Fibroblast of skin of left quadriceps (primary cell): ENCODE measurements at places on chromosomes 5 and 9.

- peak; percentile 3 for DNase-seq
Observed at GRCh38 chr5:129945774-129946270, 41.6 kb downstream of the CHSY3 start.

DNA sequence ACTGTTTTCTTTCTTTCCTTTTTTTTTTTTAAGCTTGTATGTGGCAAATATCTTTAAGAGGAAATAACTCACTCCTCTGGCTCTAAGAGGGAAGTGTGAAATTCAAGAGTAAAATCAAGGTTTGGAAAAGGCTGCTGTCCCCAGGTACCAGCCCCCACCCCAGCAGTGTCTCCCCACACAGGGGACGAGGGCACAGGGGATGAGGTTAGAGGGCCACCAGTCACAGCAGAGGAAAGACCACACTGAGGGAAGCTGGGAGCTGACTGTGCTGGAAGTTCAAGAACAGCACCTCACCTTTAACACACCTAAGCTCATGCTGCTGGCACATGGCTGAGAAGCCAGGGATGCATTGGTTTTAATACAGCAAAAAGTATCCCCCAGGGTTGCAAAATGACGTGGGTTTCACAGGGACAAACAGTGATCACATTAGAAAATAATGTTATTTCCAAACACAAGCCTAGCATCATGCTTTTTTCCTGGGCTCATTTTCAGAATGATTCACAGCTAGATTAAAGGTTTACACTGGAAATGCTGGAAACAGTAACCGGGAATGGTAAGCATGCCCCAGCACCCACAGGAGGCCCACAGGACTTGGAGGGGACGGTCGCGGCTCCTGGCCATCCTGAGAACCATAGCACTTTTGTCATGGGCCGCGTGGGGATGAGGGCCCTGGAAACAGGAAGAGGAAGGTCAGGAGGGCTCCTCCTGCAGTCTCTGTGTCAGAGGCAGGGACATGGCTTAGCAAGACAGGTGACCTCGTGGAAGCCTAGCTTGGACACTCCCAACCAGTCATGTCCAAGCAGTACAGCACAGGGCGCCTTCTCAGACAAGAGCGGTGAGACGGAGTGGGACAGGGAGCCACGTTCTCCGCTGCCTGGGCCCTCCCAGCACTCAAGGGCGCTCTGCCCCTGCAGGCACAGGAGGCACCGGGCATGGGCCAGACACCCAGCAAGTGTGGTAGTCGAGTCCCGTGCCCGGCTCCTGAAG is 6.9 kb downstream of the LPCAT1 start:
- peak; percentile 9 for DNase-seq

DNA sequence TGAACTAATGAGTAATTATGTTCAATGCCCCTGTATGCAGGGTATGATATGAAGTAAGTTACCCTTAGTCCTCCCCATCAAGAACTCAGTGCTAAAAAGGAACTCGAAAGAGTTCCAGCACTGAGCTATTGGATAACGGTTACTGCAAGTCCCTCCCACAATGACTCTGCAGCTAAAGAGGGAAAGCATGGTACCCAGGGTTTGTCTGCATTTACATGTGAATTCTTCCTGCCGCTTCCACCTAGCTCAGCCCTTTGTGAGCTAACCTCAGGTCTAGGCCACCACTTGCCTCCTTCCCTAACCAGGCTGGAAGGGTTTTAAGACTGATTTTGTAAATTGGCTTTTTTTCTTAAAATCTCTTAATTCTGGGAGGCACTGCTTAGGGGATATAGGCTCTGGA is 376.8 kb downstream of the EBF1 start:
- no peak for DNase-seq

GRCh38 chr5:54823006-54823405 is 162.4 kb downstream of the ESM1 start:
- no peak for DNase-seq

- DNase-seq: no peak
Observed at GRCh38 chr9:27766073-27766835, 193.0 kb upstream of the C9orf72 start.

GRCh38 chr5:111892949-111893348 is 136.0 kb upstream of the NREP start:
- DNase-seq: no peak

DNA sequence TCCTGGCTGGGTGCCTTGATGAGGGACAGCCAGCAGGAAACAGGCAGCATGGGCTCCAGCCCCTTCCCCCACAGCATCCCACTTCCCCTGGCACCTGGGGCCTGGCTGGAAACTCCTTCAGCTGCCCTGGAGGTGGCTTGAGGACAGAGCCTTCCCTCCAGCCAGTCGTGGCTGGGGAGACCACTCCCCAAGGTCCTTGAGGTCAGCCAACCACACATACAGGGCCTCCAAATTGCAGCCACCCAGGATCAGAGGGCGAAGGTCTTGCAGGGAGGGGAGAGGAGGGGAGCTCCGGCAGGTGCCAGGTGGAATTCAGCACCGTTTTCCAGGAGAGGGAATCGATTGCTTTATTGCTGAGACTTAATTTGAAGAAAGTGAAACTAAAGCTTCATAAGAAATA is 280.4 kb downstream of the PBX3 start:
- DNase-seq: no peak

DNA sequence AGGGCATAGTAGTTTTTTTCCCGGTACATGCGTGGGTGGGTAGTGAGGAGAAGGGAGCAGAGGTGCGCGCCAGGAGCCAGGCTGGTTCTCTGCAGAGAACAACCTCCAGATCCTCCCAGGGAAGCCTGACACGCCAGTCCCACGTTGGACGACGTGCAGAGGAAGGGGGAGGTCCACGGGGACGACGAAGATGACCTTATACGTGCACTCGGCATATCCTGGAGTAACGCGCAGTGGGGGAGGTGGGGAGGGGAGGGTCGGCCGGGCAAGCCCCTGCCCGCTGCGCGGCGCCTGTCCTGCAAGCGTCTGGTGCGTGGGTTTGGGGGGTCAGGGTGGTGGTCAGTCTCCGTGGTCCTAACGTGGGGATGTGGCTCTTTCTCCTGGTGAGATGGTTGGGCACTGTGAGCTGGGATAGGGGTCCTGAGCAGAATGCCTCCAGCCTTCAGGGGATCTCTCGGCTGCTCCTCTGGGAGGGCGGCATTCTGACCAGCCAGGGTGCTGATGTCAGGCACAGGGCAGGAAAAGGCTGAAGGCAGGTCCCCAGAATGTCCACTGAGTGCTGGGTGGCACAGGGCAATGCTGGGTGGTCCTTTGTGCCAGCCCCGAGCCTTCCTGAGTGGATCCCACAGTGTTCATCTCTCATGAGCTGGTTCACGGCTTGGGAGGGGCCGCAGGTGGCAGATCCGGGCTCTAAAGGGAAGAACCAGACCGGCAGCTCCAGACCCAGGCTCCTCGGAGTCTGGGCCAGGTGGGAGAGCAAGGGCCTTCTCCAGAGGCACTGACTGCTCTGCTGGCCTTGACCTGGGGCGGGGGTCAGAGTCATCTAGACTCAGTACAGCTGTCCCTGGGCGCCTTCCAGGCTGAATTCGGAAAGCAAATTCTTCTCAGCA is 10.5 kb upstream of the SCGB3A1 start:
- no peak for DNase-seq

- DNase-seq: no peak
Observed at GRCh38 chr9:31071606-31072286, 1312.7 kb upstream of the ACO1 start.

- DNase-seq: no peak
Observed at GRCh38 chr5:91245871-91246270, 137.2 kb downstream of the ARRDC3 start.

DNA sequence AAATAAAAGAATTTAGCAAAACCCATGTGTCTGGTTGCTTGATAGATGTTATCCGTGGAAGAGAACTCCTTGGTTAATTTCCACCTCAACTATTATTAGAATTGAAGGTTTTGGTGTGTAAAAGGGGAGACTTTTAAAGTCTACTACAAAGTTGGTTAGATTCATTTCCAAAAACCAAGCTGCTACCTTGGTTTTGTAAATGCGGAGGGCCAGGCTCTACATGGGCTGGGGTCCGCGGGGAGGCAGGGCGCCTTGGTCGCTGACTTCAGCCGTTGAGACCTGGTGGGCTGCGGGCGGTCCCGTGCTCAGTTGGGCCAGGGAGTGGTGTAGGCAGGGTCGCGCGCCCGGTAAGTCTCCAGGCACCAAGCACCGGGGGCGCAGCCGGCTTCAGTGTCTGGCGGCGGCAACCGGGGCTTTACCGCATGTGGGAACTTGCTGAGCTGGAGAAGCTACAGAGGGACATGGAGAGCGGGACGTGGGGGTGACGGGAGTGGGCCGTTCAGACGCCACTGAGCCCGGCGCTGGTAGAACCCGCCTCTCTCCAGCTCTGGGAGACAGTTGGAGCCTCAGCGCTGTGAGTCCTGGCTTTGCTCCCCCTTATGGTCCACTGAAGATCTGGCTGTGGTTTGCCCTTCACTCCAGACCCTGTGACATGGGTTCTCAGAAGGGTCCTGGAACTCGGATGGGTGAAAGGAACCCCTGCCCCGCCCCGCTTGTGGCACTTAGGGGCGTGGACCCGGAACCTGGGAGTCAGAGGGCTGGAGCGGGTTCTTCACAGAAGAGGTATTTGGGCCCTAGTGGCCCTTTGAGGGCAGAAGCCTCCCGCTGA is 11.8 kb downstream of the NR2F1 start:
- DNase-seq: no peak

DNA sequence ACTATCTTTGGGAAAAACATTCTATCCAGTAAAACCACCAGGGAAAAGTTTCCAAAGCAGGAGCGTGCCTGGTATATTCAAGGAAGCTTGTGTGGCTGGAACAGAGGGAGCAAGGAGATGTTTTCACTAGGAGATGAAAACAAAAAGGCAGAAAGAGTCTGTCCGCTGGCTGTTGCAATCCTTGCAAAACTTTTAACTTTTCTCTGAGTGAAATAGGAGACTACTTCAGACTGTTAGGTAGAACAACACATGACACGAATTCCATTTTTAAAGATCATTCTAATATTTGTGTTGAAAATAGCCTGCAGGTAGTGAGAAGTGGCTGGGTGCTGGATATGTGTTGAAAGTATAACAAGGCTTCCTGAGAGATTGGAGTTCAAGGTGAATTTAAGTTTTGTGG is 69.5 kb downstream of the PRR16 start:
- DNase-seq: no peak

DNA sequence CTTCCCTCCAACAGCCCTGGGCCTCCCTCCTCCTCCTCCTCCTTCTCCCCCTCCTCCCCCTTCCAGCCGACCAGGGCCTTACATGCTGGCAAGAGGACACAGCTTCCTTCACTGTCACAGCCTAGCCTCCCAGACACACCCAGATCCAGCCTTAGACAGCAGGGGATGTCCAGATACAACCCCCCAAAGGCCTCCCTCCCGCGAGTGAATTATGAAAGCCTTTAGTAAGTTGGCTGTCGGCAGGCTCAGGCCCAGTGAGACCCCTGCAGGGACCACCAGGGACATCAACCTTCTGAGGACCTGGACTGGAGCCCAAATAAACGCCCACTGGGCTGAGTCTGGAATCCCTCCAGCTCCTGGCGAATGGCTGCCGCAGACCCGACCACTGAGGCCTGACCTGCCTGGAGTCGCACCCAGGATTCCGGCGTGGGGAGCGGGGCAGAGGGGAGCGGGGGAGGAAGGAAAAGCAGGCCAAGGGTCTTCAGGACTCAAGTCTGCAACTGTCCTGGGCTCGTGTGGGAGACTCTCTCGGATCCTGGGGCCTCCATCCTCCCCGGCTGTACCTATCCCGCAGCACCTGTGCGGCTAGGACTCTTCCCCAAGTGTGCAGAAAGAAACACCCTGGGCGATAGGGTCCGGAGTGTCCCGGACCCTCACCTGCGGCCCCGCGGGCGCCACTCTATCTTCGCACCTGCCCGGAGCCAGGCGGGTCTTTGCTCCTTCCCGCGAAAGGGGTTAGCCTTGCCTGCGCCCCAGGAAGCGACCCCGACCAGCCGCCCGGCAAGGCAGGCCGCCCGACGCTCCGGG is 705 bp downstream of the SEPTIN8 start:
- no peak for DNase-seq

- no peak for DNase-seq
Observed at GRCh38 chr5:77168879-77169244, 41.6 kb upstream of the PDE8B start.

DNA sequence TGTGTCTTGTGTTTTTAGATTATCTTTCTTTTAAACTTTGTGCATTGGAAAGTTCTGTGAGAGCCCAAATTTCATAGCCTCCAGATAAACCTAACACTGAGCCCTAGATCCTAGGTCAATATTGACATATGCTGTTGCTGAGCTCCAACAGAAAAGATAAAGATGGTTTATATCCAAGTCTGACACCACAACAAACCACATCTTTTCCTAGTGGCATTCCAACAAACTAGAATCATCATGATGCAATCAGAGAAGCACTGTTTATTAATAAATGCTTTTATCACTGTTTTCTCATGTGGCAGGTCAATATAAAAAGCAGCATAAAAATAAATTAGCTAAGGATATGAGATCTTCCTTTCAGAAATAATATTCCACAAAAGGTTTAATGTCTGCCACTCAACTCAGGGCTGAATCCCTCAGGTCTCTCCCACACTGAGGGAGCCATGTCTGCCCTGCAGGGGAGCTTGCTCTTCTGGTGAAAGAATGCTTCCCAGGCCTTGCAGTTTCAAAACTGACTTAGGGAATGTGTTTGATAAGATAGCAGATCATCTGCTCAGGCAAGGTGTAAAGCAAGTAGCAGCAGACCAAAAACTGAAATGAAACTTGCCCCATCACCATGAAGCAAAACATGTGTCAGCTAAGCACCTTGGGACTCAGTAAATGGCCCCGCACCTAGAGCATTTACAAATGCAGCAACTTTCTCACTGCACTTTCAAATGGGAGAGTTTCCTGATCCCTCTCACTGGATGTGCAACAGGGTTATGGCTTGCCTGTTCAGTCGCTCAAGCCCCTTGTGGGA is 493.0 kb downstream of the AGTPBP1 start:
- peak; percentile 66 for DNase-seq

- DNase-seq: no peak
Observed at GRCh38 chr5:73686912-73687311, 60.9 kb downstream of the ARHGEF28 start.

GRCh38 chr5:146883511-146883910 is 5.0 kb upstream of the PPP2R2B start:
- no peak for DNase-seq

DNA sequence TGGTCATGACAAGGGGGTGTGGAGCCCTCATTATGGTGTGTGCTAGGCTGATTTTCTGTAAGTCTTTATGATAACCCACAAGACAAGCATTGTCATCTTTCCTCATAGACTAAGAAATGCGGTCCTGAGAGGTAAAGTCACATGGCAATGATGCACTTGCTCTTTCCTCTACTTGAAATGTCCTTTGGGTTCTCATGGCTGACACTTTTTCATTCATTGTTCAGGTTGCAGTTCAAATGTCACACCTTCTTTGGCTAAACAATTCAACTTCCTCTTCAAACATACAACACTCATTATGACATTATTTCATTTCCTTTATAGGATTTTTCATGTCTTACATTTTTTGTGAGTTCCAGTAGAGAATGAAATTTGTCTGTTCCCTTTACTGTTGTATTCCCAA is 323.6 kb upstream of the PRR16 start:
- DNase-seq: no peak

- DNase-seq: no peak
Observed at GRCh38 chr9:72256931-72257330, 107.7 kb downstream of the GDA start.

- no peak for DNase-seq
Observed at GRCh38 chr5:156974328-156974727, 11.3 kb upstream of the TIMD4 start.

GRCh38 chr9:691825-692400 is 149.6 kb upstream of the DMRT1 start:
- no peak for DNase-seq

- peak; percentile 96 for DNase-seq
Observed at GRCh38 chr5:78757269-78758053, 108.9 kb upstream of the LHFPL2 start.
